Activated T-cell treated with anti-CD3 and anti-CD28 coated beads, Interleukin-2, amount 50 U/mL, for 72 hours (primary cell): ENCODE measurements at places on chromosomes 12 and 14. TPM values are rescaled to one million over a fixed set of nuclear protein-coding genes. Genes with fewer than 3 reads are reported as not detected.

DNA sequence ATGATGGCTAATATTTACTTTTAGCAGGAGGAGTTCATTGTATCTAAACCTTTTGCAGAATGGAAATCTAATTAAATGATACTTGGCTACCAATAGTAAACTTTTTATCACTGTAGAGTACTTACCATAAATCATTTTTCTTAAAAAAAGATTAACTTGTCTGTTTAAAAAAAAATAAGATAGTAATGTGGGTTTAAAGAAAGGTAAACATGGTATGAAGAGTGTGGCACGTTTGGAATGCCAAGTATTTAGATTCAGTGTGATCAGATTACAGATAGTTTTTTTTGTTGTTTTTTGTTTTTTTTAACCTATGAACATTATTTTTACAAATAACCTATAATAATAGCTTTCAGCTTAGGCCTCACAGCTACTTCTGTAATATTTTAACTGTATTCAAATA lies 25.8 kb downstream of the KTN1 start:
- peaks cover 24% of the 10 kb centered on the region for H3K4me1 ChIP-seq
- no peaks in the 10 kb centered on the region for H3K36me3 ChIP-seq
- H3K4me3 ChIP-seq, result no peak overlapping the region
- DNase-seq, result no peak
- H3K27ac ChIP-seq, result no peak overlapping the region
- no peaks in the 10 kb centered on the region for H3K27me3 ChIP-seq

GRCh38 chr14:34036319-34036766 lies 85.5 kb upstream of the EGLN3 start:
- H3K4me1 ChIP-seq, result no peaks in the 10 kb centered on the region
- peaks cover 2% of the 10 kb centered on the region for H3K36me3 ChIP-seq
- DNase-seq, result no peak
- peaks cover 16% of the 10 kb centered on the region for H3K27me3 ChIP-seq
- no peak overlapping the region for H3K27ac ChIP-seq

Gene RNFT2
- total RNA-seq, result 10.4 TPM

- no peaks in the 10 kb centered on the region for H3K36me3 ChIP-seq
Measured at GRCh38 chr14:34049790-34050189, 98.9 kb upstream of the EGLN3 start.

Gene LUM
- total RNA-seq, result not detected

GRCh38 chr14:37037636-37038387 lies 134.6 kb downstream of the SLC25A21 start:
- H3K27me3 ChIP-seq, result no peaks in the 10 kb centered on the region
- DNase-seq, result no peak
- H3K27ac ChIP-seq, result no peak overlapping the region
- H3K36me3 ChIP-seq, result no peaks in the 10 kb centered on the region
- H3K4me3 ChIP-seq, result no peak overlapping the region

- H3K36me3 ChIP-seq, result no peaks in the 10 kb centered on the region
- H3K27me3 ChIP-seq, result no peaks in the 10 kb centered on the region
- H3K27ac ChIP-seq, result no peak overlapping the region
- DNase-seq, result no peak
Measured at GRCh38 chr14:22890416-22890815, 7.4 kb downstream of the REM2 start.

Gene MDP1
- total RNA-seq, result 16.8 TPM

- no peaks in the 10 kb centered on the region for H3K27me3 ChIP-seq
- H3K36me3 ChIP-seq, result no peaks in the 10 kb centered on the region
- H3K27ac ChIP-seq, result no peak overlapping the region
- peaks cover 49% of the 10 kb centered on the region for H3K4me1 ChIP-seq
Measured at GRCh38 chr12:32583534-32583933, 95.6 kb upstream of the DNM1L start.

GRCh38 chr12:43004141-43004540 lies 414.6 kb upstream of the PRICKLE1 start:
- H3K27ac ChIP-seq, result no peak overlapping the region
- H3K36me3 ChIP-seq, result no peaks in the 10 kb centered on the region
- no peaks in the 10 kb centered on the region for H3K27me3 ChIP-seq
- H3K4me3 ChIP-seq, result no peak overlapping the region

GRCh38 chr12:108297895-108298760 lies 41.0 kb downstream of the CMKLR1 start:
- peak overlapping the region; percentile 55 for H3K27ac ChIP-seq
- DNase-seq, result no peak
- H3K27me3 ChIP-seq, result no peaks in the 10 kb centered on the region
- H3K4me3 ChIP-seq, result peak overlapping the region; percentile 22
- peaks cover 6% of the 10 kb centered on the region for H3K4me1 ChIP-seq

DNA sequence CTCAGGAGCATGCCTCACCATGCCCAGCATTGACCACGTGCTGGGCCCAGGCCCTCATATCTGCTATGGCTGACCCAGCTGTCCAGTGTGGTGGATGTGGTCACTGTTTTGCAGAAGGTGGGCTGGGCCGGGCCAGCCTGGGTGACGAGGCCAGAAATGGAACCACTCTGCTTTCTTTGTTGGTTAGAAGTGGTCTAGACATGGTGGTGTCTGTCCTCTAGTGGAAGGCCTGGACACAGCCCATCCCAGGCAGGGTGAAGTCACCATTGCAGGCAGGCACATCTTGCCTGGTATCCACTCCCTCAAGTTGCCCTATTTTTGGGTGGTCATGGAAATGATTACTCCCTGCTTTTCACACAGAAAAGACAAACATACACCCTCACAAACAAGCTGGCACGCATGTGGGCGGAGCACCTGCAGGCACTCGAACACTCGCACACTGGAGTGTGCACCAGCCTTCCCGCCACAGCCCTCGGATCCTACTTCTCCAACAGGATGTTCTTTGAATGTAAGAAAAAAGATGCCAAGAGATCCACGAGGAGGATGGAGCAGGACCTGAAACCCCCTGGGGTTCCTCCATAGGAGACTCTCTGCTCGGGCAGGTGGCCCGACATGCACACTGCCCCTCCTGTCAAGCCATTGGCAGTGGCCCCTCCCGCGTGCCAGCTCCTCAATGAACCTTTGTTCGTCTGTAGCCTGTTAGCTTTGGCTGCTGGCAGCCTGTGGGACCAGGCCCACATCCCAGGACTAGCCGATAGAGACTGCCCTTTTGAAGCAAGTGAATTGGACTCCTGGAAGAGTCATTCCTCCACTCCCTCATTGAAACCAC lies 38.4 kb downstream of the MLXIP start:
- no peak for DNase-seq
- H3K36me3 ChIP-seq, result no peaks in the 10 kb centered on the region
- peaks cover 31% of the 10 kb centered on the region for H3K4me1 ChIP-seq
- no peak overlapping the region for H3K27ac ChIP-seq
- H3K27me3 ChIP-seq, result no peaks in the 10 kb centered on the region

DNA sequence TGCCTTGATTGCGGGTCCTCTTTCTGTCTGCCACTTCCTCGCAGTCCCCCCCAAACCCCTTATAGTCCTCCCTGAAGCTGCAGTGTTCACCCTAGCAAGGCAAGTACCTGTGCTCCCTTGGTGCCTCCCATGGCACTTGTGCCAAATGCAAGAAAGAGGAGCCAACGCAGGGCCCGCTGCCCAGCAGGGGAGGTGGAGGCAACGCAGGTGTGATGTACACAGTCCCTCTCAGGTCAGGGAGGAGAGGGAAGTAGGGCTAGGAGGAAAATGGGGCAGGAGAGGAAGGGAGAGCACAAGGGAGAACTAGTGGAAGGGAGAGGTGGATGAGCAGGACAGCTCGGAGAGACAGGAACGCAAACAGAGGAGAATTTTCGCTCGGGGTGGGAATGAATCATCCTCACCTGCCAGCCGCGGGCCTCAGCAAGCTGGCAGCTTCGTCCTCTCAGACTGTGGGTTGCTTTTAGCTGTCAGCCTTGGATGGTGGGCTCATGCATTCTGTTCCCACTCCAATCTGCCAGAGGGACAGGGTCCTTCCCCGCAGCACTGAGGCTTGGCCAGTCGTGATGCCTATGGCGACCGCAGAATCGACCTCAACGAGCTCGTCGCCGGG lies 357.0 kb downstream of the CACNA1C start:
- H3K4me1 ChIP-seq, result no peaks in the 10 kb centered on the region
- no peaks in the 10 kb centered on the region for H3K27me3 ChIP-seq
- no peak overlapping the region for H3K4me3 ChIP-seq
- no peak for DNase-seq

DNA sequence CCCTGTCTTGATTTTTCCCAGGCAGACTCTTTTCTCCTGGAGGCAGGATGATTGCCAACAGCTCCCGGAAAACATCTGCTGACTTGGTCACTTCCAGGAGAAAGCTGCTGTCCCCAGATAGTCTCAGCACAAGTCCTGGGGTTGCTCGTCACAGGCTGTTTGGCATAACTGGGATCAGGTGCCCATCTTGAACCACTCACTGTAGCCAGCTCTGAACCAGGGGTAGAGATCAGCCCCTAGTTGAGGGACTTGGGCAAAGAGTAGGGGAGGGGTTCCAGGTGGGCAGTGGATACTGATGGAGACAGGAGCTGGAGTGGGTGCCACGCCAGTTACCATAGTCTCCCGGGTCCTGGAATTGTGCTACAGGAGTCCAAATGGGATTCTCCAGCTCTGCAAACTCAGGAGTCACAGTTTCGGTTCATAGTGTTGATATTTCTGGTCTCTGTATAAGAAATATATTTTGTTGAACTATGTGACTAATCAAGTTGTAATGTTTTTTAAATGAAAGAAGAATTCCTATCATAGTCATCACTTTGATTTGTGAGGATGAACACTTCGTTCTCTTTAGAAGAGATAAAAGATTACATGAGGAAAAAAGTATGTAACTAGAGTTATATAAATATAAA lies 1154.5 kb downstream of the AACS start:
- H3K36me3 ChIP-seq, result no peaks in the 10 kb centered on the region
- no peak overlapping the region for H3K27ac ChIP-seq
- no peaks in the 10 kb centered on the region for H3K27me3 ChIP-seq
- no peak overlapping the region for H3K4me3 ChIP-seq

- H3K27ac ChIP-seq, result no peak overlapping the region
- H3K4me3 ChIP-seq, result no peak overlapping the region
- H3K4me1 ChIP-seq, result no peaks in the 10 kb centered on the region
- no peak for DNase-seq
Measured at GRCh38 chr14:70156592-70156991, 32.2 kb downstream of the SLC8A3 start.

Gene FAM177A1
- total RNA-seq, result 53.6 TPM

Gene EMP1
- 19.2 TPM for total RNA-seq

Gene LMO3
- total RNA-seq, result not detected

DNA sequence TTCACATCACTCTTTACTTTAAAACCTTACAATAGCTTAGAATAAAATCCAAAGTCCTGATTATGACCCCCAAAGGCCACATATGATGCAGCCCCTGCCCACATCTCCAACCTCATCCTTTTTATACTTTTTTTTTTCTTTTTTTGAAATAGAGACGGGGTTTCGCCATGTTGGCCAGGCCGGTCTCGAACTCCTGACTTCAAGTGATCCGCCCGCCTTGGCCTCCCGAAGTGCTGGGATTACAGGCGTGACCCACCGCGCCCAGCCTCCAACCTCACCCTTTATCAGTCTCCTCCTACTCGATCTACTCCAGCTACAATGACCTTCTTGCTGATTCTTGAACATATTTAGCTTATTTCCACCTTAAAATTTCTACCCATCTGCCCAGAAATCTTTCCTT lies 1.2 kb upstream of the MAPKAPK5 start:
- H3K4me3 ChIP-seq, result peak overlapping the region; percentile 100
- H3K36me3 ChIP-seq, result peaks cover 16% of the 10 kb centered on the region
- H3K27ac ChIP-seq, result peak overlapping the region; percentile 100
- H3K27me3 ChIP-seq, result no peaks in the 10 kb centered on the region
- peaks cover 56% of the 10 kb centered on the region for H3K4me1 ChIP-seq

DNA sequence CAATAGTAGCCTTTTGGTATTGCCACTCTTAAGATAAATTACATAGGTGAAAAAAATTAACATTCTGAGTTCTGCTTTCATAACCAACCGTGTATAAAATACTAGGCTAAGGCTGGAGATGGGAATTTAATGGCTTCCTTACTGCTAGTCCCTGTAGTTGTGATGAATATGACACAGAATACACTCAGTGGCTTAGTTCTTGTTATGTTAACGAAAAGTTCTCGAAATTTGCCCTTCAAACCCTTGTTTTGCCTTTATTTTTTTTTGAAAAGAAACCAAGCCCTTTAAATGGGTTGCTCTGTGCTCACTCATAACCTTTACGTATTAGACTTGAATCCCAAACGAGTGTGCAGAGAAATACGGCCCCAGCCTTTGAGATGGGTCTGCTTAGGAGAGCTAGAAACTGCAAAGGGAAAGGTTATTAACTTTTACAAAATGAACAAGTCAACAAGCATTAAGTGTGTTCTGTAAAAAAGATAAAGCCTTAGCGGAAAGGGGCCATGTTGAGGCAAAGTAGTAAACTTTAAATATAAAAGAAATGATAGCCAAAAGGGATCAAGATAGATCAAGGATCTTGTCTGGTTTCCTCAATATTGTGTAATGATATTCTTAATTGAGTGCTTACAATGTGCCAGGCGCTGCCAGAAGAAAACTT lies 1.7 kb downstream of the NUDT4 start:
- H3K4me3 ChIP-seq, result peak overlapping the region; percentile 100
- peak overlapping the region; percentile 97 for H3K27ac ChIP-seq
- peaks cover 4% of the 10 kb centered on the region for H3K36me3 ChIP-seq
- H3K27me3 ChIP-seq, result peaks cover 6% of the 10 kb centered on the region

DNA sequence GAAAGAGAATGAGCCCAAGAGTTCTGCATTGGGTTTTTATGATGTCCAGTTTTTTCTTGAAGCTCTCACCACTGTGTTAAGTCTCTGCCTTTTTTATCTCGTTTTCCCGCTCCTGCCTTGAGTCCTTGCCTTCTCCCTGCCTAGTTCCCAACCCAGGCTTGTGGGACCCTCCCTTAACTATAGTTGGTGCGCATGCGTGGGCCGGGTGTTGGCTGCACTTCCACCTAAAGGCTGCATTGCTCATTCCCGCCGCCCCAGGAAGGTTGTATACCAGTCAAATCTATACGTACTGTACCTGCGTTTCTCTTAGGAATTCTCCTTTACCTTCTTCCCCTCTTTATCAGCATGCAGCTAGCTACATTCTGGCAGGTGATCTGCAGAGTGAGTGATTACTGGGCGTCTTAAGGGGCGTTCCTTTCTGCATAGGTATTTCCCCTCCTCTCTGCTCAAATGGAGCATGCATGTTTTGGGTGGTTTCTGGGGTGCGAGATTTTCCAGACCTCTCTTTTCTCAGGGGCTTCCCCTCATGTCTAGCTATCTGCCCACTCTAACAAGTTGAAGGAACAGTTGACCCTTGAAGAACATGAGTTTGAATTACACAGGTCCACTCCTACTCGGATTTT lies 6.6 kb upstream of the REP15 start:
- H3K4me3 ChIP-seq, result no peak overlapping the region
- H3K27me3 ChIP-seq, result no peaks in the 10 kb centered on the region
- no peak for DNase-seq
- H3K27ac ChIP-seq, result no peak overlapping the region
- H3K36me3 ChIP-seq, result no peaks in the 10 kb centered on the region
- H3K4me1 ChIP-seq, result no peaks in the 10 kb centered on the region

DNA sequence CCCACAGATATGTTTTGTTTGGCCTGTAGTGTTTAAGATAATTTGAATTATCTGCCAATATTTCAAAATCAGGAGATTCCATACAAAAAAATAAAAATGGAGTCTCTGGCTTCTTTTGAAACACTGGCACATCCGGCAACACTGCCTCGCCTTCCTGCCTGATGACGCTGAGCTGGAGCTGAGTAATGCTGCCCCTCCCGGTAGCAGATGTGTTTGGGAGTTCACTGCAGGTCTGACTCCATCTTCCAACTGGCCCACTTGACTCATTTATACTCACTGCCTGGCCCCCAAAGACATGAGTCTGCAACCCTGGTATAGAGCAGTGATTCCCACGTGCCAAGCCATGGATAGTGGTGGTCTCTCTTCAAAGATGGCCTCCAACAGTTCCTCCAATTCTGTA lies 7.4 kb downstream of the CIT start:
- peaks cover 2% of the 10 kb centered on the region for H3K36me3 ChIP-seq
- H3K4me1 ChIP-seq, result no peaks in the 10 kb centered on the region
- H3K27me3 ChIP-seq, result no peaks in the 10 kb centered on the region
- no peak overlapping the region for H3K4me3 ChIP-seq
